ENCODE measurements at places on chromosomes 1 and 21.

DNA sequence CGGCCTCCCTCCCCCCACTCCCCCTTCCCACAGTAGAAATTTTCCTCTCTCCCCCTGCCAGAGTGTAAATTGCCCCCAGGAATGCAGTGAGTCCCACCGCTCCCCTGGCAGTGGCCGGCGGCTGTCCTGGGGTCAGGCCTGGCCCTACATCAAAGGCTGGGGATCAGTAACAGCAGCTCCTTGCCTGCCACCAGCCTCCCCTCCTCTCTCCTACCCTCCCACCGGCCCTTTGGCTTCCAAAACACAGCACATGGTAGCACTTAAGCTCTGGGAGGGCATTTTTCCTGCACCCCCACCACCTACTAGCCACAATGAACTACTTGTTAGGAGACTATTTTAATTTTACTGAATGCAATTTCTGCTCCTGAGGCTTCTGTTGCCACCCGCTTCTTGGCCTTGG is 9.0 kb upstream of the COL8A2 start:
- no peak for DNase-seq

DNA sequence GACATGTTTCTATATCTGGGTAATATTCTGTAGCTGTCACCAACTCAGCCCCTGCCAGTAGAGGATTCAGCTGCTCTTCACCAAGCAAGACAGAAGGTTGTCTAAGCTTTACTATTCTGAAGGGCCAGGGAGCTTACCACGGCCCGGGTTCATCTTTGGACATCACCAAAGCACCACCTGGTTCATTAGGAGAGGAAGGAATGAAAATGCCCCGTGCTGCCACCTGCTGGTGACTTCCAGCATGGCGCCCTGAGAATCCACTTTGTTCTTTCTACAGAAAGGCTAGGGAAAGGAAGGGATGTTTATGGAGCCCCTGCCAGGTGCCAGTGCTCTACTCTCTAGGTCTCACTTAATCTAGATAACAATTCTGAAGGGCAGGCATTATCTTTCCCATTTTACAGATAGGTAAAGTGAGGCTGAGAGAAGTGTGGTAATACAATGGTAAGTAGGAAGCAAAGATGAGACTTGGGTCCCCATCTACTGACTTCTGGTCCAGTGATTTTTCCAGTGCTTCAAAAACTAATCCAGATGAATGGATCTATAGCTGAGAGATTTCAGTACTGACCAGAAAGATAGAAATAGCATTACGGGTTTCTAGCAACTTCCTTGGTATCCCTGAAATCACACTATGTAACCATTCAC is 79.5 kb downstream of the BEND5 start:
- DNase-seq, result peak; percentile 75

DNA sequence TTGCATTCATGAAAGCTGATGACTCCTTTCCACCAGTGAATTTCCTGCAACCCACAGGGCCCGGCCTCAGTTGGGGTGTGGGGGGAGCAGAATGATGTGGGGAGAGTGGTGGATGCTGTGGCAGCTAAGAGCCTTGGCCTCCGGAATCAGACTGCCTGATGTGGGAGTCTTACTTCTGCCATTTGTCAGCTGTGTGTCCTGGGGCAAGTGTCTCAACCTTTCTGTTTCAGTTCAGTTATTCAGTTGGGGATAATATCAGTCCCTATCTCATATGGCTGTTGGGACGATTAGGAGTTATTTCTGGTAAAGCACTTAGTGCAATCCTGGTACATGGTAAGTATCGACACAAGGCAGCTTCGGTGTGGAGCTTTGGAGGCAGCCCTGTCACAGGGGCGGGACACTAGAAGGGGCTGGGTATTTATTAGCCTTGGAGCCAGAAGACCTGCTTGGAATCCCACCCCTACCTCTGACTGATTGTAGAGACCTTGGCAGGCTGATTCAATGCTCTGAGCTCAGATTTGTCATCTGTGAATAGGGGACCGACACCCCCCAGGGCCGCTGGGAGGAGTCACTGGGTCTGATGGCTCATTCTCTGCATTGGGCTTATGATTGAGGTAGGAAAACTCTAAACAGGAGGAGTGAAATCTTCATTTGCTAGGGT is 19.6 kb downstream of the ARHGEF10L start:
- no peak for DNase-seq

DNA sequence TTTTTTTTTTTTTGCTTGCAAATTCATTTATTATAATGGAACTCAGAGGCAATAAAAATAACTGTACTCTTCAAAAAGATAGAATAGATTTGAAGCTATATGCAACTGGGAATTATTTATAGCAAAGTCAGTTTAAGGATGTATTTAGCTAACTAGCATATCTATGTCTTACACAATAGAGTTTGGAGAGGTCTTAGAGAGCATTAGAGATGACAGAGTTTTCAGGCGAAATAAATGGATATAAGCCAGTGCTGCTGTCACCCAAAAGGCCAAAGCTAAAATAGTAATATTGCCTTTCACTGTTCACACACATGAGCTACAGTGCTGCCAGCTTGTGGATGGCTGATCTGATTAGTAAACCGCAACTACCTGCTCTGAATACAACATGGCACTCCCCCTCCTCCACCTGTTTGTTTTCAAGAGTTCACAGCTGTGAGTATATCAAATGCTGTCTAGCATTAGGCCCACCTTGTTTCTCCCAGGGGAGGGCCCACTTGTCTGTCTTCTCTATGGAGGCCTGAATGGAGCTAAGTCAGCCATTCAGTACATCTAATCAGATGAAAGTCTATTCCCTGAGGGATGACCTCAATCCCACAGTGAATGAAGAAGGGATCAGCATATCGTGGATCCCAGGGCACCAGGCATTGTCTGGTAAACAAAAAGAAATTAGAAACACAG is 25.2 kb upstream of the SSX2IP start:
- no peak for DNase-seq

DNA sequence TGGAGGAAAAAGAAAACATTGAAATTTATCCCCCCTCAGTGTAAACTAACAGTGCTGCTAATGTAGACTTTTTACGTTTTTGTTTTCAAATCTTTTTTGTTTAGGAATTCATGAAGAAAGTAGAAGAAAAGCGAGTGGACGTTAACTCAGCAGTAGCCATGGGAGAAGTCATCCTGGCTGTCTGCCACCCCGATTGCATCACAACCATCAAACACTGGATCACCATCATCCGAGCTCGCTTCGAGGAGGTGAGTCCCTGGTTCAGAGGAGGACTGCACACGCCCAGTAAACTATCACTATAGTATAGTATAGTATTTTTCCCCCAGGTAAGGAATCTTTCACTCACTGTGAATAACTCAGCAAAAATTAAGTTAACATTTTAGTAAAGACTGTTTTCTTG is 37.8 kb upstream of the BMP8A start:
- DNase-seq, result no peak

GRCh38 chr1:246221485-246222255 is 285.4 kb downstream of the SMYD3 start:
- no peak for DNase-seq

DNA sequence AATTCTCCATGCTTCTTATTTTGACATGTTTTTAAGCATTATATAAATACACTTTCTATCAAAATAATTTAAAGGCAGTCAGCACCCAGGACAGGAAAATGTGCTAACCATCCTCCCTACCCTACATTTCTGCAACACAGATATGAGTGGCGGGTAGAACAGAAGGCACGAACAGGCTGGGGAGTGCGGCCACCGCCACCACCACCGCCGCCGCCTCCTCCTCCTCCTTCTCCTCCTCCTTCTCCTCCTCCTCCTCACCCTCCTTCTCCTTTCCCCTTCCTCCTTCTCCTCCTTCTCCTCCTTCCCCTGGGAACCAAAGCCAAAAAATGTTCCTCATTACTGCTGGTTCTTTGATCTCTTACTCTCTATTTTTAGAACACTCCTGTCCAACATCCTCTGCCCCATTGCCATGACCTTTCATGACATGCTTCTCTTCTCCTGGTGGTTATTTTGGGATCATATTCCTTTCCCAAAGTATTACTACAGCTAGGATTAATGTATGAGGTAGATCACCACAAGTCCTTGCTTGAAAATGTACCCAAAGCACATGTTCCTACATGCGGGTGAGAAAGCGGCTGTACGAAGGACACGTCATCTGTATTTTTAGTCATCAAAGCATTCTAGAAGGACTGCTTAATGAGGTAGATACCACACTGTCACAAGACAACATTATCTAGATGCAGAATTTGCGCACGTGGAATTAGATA is 24.5 kb upstream of the CCN1 start:
- DNase-seq, result no peak

DNA sequence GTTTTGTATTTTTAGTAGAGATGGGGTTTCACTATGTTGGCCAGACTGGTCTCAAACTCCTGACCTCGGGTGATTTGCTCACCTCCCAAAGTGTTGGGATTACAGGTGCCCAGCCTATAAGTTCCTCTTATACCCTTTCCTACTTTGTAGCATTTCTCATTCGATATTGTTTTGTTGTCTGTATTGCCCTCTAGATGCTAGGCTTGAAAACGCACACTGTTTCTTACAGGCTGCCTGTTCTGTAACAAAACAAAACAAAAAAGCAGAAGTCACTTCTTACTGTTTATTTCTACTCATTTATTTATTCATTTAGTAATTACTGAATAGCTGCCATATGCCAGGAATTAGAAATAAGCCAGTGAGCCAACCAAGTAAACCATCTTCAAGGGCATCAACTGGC is 136.9 kb upstream of the BMP8A start:
- DNase-seq, result no peak

DNA sequence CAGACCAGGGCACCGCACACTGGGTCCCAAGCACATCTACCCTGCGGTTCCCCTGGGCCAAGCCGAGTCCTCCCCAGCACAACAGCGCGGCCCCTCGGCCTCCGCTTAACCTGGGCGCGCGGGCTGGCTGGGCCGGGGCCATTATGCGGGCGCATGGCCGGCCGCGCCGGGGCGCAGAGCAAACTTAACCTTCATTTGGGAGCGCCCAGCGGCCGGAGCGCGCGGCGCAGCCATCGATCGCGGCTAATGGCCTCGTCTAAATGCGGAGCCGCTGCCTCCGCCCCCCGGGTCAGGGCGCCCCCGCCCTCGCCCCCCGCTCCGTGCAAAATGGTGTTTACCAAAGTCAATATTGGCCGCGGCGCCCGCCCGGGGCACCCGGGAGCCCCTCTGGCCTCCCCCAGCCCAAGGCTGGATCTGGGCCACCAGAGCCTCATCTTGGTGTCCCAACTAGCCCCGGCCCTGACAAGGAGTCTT is 272.1 kb downstream of the TRABD2B start:
- no peak for DNase-seq

- no peak for DNase-seq
These were observed 19.6 kb upstream of the PDPN start for GRCh38 chr1:13564073-13564472.

DNA sequence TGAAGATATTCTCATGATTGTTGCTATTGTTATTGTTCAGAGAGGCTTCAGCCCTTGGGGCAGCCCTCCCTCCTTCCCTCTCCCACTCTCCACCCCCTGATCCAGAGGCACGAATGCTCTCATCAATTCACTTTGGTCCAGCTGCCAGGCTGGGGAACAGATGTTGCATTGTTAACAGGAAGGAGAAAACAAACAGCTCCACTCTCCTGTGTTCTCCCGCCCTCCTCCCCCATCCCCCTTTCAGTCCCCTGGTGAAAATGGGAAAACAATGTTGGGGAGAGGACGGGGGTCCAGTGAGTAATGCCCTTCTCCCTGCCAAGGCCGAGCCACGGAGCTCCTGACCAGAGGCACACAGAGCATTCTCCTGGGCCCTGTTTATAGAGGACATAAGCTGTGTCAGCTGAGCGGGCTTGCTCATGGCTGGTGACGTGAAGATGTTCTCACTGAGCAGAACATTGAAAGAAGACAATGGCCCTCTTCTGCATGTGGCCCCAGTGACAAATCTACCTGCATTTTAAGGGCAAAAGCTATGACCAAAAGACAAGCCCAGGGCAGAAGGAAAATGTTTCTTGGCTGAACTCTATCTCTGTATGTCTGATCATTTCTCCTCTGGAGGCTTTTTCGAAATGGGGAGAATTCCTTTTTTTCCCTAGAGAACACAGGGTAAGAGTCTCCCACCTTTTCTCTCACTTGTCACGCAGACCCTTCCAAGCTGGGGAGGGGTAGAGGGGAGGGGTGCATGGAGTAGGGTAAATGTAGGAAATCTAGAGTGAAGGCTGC is 111.7 kb downstream of the GLUL start:
- DNase-seq, result no peak

DNA sequence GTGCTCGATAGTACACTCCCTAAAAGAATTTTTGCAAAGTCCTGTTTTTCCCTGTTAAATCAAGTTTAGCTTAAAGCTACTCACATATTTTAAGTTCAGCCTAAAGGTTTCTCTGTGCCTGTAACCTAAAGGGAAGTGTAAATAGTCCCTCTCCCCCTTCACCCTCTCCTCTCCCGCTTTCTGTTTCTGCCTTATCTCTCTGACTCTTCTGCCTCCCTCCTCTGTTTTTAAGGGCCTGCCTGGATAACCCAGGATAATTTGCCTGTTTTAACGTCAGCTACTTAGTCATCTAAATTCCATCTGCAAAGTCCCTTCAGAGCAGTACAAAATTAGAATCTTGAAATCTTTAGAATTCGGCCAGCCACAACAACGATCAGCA is 92.6 kb downstream of the NID1 start:
- no peak for DNase-seq

DNA sequence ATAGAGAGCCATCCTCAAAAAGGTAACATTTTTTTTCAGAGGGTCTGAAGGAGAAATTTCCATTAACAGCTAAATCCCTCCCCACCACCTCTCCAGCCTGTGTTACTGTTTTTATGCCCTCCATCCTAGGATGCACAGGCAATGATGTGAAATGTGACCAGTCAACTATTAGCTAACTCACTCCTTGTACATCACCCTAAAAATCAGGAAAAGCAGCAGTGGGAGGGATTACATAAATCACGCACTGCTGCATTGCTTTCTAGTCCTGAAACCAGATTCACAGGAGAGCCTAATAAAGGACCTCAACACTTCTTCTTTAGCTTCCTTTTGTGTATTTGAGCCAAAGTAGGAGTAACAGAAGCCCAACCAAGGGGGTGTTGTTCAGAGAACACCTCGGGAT is 66.3 kb downstream of the LMO4 start:
- no peak for DNase-seq

Data from activated naive CD4-positive, alpha-beta T cell treated with anti-CD3 and anti-CD28 coated beads for 36 hours (primary cell).